ENCODE measurements at places on chromosomes 5 and 9. TPM values are rescaled to one million over a fixed set of nuclear protein-coding genes. Genes with fewer than 3 reads are reported as not detected.

DNA sequence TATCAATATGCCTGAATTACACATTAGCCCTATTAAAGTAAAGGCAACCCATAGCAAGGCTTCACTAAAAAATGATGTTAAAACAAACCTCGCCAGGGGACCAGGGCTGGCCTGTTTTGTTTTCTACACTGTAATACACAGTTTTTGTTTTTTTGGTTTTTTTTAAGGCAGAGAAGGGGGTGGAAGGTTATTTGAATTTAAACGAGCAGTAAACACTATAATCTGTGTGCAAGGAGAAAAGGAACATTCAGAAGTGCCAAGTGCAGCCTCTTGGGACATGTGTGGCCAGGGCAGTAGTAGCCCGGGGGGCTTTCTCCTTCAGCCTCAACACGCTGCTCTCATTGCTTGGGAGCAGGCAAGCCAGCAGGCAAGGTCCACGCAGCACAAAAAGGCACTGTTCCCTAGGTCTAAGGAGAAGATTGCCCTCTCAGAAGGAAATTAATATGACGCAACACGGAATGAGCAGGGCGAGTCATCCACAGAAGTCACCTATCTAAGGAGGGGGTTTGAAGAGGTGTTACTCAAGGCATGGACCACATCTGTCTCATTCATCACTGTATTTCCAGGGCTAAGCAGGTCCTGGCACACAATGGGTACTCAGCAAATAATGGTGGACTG is 16.2 kb downstream of the SIL1 start:
- no peak for DNase-seq

- DNase-seq: no peak
Measured at GRCh38 chr5:179817890-179818745, 2.6 kb upstream of the SQSTM1 start.

GRCh38 chr9:71891557-71892189 is 19.3 kb downstream of the ABHD17B start:
- no peak for DNase-seq

- no peak for DNase-seq
Measured at GRCh38 chr9:35568196-35568595, 36.9 kb upstream of the TESK1 start.

DNA sequence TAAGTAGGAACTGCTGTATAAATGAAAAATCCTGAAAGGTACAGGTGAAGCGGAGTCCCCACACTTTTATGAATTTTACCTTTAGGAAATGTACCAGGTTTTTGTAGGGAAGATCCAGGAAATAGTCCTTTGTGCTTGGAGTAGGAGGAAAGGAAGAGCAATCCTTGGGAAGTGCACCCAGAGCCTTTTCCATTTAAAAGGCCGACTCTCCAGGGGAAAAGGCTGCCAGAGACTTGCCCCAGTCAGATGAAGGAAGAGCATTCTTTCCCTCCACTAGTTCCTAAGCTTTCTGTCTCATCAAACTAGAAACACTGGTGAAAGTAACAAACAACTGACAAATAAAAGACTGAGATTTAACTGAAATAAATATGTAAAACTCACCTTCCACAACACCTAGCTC is 779.4 kb upstream of the CDH6 start:
- no peak for DNase-seq

GRCh38 chr5:11048760-11049159 is 287.7 kb upstream of the DAP start:
- DNase-seq: no peak

GRCh38 chr9:132539096-132539495 is 43.3 kb upstream of the BARHL1 start:
- no peak for DNase-seq

GRCh38 chr5:39513236-39513635 is 88.5 kb upstream of the DAB2 start:
- no peak for DNase-seq

DNA sequence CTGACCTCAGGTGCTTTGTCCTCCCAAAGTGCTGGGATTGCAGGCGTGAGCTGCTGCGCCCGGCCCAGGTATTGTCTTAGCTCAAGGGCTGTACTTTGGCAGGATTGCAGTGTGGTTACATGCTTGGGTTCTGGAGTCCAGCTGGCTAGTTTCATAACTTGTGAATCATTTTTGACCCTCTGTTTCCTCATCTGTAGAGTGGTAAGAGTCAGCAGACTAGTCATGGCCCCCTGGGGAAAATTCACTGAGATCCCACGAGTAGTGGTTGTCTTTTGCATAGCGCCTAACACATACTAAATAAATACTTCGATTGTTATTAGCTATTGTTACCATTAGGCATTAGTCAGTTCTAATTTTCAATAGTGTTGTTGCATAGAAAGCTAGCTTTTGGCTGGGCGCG is 14.3 kb downstream of the PTPA start:
- no peak for DNase-seq

- no peak for DNase-seq
Measured at GRCh38 chr5:147961208-147961749, 54.9 kb upstream of the C5orf46 start.

- DNase-seq: no peak
Measured at GRCh38 chr9:20335668-20336332, 286.5 kb downstream of the MLLT3 start.

DNA sequence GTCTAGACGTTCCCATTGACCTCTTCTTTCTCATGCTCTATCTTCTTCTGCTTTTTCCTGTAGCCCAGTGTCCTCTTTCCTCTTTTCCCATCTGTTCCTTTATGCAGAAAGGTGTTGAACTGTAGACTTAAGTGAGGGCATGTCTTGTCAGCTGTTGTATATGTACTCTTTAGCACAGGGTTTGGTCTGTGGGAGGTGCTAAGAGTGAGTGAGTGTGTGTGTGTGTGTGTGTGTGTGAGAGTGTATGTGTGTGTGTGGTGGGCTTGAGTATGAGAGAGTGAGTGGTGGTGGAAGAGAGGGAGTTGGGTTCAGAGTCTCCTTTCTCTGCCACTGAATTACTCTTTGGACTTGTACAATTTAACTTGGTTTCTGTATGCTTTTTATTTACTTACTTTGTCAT is 10.3 kb upstream of the ROPN1L start:
- DNase-seq: no peak

- no peak for DNase-seq
Measured at GRCh38 chr5:181217803-181218062, 5.3 kb upstream of the TRIM41 start.

Gene PANK3
- total RNA-seq: 43.1 TPM

Gene NPR2
- 21.8 TPM for total RNA-seq

Gene ABLIM3
- total RNA-seq: 101 TPM

Gene MARVELD2
- total RNA-seq: 32.4 TPM

Gene ZNF483
- 19.1 TPM for total RNA-seq

Gene CMBL
- 20.7 TPM for total RNA-seq

Gene SPINK13
- total RNA-seq: not detected

Gene UAP1L1
- total RNA-seq: 12.7 TPM

Gene LOX
- 6.5 TPM for total RNA-seq

Gene SLC9A3
- total RNA-seq: 1.1 TPM
